Effector memory CD8-positive, alpha-beta T cell (primary cell): ENCODE measurements at places on chromosomes 2 and 18.

GRCh38 chr2:64325477-64325851 lies 128.5 kb upstream of the LGALSL start:
- DNase-seq = no peak

DNA sequence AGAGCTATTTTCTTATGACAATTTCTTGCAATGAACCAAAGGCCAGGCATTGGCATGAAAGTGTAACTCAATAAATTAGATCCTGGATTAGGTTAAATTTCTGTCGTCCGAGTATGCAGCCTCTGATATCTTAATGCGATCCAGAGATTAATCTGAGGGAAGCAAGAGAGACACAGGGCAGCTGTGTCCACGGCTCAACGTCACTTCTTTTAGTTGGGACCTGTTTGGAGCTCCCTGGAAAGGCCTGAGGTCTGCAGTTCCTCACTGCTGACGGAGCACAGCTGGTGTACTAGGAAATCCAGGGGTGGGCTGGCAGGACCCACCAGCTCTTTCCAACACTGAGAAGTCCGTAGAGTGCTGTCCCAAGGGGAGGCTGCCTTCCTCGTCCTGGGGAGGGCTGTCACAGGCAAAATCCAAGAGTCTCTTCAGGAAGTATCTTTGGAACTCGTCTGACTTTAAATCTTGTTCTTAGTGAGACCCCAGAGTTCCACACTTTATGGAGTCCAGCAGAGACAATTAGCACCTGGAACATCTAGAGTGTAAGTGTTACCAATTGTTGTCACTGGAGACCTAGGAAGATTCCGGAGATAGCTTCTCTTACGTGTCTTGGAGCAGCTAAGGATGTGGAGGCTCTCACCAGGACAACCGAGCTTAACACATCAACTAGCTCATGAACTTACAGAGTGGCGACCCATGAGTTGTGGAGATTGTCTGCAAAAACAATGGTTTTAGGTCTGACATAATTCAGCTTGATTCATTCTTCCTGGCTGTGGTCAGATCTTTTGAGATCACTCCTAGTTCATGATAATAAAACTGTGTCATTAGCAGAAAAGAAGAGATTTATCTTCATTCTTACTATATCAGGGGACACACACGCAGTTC lies 173.7 kb downstream of the ACKR3 start:
- no peak for DNase-seq

GRCh38 chr2:166632616-166633015 lies 138.6 kb upstream of the SCN7A start:
- no peak for DNase-seq

GRCh38 chr2:136183097-136183496 lies 65.1 kb upstream of the CXCR4 start:
- no peak for DNase-seq

- no peak for DNase-seq
Measured at GRCh38 chr2:1741851-1742250, 2.5 kb downstream of the PXDN start.

GRCh38 chr2:219176818-219177551 lies at the start of gene CNPPD1:
Gene CNPPD1, minus strand, starts transcription at chr2:219176925. Its CDS starts 97 bp downstream, at chr2:219176828.
- peak; percentile 88 for DNase-seq

DNA sequence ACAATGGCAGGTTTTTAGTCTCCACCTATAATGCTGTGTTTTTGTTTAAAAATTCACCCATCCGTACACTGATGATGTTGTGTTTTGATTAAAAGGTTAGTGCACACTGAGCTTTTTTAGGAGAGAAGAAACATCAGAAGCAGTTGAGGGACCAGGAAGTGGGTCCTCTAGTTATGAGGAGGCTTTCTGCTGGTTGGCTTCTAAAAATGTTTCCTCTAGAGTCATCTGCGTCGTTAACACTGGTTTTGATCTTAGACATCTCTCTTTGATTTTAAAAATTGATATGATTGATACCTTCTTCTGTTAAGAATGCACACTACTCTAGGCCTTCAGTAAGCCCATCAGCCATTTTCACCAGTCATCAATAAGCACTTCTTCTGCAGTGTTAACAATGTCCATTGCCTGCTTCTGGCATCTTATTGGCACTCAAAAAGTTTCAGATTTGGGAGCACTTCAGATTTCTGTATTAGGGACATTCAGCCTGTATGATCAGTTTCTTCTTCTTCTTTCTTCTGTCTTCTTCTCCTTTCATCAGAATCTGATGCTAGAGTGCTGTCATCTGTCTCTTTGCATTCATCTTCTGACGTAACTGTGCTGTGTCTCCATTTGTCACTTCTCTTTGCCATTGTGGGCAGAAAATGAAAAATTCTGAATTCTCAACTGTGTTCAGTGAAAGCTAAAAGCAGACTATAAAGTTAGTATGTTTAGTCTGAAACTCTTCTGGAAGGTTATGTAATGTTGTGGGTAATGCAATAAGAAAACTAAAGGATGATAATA lies 56.3 kb downstream of the PHLPP1 start:
- no peak for DNase-seq

GRCh38 chr2:143029141-143029540 lies 100.1 kb upstream of the ARHGAP15 start:
- DNase-seq = no peak

DNA sequence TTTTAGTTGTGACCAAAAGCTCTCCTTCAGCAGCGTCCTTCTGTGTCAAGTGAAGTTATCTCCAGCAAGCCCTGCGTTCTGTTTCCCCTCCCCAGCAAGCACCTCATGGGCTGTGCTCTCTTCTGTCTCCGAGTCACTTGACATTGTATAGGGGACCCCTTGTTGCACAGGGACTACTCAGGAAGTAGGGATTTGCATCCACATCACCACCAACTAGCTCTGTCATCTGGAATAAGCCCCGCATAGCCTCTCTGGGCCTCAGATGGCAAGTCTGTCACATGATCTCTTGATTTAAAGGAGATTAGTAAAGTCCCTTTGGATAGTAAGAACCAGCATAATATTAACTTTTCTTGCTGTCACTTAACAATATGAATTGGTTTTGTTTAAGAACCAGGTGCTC lies 32.0 kb upstream of the STPG4 start:
- DNase-seq = no peak

DNA sequence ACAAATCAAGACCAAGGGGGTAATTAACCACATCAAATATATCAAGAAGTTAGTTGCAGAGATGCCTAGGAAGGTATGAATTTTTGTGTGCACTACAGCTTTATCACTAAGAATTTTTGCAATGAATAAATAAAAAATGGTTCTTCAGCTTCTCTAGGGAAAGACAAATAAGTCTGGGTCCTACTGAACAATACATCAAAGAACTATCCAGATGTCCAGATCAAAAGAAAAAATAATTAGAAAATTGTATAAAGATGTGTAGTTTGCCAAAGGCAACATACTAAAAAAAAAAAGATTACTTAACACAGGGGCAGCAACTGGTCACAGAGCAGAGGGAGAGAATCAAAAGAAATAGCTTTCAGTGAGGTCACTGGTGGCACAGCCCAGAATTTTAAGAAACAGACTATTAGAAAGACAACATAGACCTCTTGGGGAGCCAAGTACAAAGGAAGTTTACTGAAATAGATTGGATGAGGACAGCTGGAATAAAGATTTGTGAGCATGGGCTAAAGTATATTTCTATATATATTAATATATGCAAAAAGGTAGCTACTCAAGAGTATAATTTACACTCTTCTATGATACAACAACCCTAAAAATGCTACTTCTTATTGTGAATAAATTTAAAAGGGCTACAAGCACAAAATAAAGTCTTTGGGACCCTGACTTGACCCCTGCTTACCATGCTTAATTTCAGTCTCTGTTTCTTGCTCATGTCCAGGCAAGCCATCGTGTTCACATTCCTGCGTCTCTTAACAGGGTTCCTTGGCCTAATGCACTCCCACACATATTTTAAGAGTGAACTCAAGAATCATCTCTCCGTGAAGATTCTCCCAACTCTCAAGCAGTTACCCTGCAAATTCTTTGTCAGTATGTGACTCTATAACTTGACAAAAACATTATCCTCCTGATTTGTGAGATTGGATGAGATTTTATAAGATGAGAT lies 99.0 kb upstream of the GRB14 start:
- DNase-seq = no peak

GRCh38 chr18:361941-362310 lies 94.1 kb upstream of the THOC1 start:
- DNase-seq = no peak

DNA sequence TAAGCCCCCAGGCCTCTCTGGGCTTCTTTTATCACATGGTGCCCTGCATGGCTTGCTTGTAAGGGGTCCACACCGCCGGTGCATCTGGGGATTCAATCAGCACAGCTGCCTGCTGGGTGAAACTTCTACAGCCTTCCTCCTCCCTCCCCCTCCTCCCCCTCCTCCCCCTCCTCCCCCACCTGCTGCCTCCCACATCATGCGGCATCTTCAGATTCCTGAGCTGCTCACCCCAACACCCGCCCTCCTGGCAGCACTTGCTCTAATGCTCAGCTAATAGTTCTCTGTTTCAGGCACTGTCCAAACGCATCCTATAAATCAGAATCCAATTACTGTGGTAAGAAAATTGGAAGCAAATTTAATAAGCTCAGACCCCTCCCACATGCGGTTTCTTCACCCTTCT lies 150.7 kb downstream of the GALNT14 start:
- no peak for DNase-seq

- DNase-seq = no peak
Measured at GRCh38 chr2:62156861-62157496, 38.9 kb upstream of the B3GNT2 start.

- DNase-seq = no peak
Measured at GRCh38 chr2:26430826-26431225, 29.1 kb downstream of the DRC1 start.

- no peak for DNase-seq
Measured at GRCh38 chr2:217691920-217692666, 310.7 kb downstream of the TNS1 start.

GRCh38 chr18:8952769-8953760 lies 149.4 kb upstream of the NDUFV2 start:
- no peak for DNase-seq

- no peak for DNase-seq
Measured at GRCh38 chr18:74256190-74256589, 35.6 kb downstream of the CYB5A start.

DNA sequence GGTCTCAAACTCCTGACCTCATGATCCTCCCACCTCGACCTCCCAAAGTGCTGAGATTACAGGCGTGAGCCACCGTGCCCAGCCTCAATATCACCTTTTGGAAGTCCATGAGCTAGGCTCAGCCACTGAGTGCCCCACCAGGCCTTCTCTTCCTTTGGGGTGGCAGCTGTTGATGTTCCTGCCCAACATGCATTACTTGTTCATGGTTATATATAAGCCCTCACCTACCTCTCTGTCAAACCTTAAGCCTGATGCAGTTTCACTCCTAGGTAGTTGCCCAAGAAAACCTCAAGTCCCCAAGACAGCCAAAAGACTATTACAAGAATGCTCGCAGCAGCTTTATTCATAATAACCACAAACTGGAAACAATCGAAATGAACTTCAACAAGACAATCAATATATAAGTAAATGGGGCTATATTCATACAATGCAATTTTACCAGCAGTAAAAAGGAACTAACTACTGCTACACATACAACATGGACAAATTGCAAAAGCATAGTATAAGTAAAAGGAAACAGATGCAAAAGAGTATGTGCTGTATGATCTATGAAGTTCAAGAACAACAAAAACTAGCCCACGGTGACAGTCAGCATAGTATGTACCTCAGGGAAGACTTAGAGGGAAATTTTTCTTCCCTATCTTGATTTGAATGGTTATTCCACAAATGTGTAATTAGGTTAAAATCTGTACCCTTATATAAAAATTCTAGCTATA lies 59.6 kb upstream of the REL start:
- no peak for DNase-seq

DNA sequence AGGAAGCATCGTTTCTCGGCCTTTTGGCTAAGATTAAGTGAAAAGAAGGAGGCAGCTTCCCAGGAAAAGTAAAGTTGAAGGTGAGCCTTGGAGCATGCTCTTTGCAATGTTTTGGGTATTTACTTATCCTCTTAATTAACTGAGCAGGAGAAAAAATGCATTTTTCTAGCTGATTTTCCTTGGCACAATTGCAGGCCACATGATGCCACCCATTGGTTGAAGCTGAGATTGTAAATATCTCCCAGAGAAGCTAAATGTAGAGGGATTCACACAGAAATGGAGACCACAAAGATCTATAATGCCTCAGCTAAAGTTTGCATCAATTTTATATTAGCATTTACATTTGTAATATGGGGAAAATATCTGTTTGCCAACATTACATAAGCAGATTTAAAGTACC lies 294.1 kb downstream of the KCNS3 start:
- DNase-seq = no peak

DNA sequence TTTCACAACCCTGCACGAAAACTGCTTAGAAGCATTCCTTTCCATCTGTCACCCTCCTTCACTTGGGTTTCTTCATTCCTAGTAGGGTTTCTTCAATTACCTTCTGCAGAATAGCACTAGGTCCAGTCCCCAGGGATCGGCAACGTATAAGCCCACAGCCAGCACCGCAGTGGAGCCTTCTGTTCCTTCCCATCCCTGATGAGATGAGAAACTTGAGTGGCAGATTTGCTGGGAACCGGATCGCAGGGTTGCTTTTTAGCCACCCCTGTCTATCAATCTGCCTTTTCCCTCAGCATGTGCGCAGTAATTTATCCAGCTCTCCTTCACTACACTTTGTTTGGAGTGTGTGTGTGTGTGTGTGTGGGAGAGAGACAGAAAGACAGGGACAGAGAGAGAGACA lies 94.2 kb downstream of the CD8B2 start:
- DNase-seq = no peak

- DNase-seq = no peak
Measured at GRCh38 chr2:232447091-232447620, 8.8 kb upstream of the ALPI start.

DNA sequence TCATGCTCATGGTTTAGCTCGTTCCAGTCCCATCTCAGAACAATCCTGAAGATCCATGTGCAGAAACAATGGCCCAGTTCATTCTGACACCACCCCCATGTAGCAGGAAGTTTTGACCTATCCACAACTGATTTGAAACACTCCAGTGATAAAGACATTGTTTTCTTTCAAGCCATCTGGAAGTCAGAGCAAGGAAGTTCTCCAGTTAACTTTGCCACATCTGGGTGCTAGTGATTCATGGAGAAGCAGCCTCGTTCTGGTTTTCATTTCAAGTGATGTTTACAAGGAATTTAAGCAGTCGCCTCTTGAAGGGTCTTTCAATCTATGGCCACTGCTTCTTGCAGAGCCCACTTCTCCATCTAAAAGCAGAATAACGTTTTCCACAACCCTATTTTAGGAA lies 36.6 kb upstream of the TWIST2 start:
- no peak for DNase-seq

- DNase-seq = no peak
Measured at GRCh38 chr18:76394780-76395476, 100.1 kb downstream of the ZNF516 start.

GRCh38 chr18:50042611-50043010 lies 152.3 kb downstream of the MYO5B start:
- no peak for DNase-seq

GRCh38 chr2:62426154-62426912 lies 79.7 kb downstream of the TMEM17 start:
- no peak for DNase-seq

- DNase-seq = no peak
Measured at GRCh38 chr2:116922414-116922813, 892.1 kb upstream of the DDX18 start.
